ENCODE measurements at places on chromosomes 6 and 20.

DNA sequence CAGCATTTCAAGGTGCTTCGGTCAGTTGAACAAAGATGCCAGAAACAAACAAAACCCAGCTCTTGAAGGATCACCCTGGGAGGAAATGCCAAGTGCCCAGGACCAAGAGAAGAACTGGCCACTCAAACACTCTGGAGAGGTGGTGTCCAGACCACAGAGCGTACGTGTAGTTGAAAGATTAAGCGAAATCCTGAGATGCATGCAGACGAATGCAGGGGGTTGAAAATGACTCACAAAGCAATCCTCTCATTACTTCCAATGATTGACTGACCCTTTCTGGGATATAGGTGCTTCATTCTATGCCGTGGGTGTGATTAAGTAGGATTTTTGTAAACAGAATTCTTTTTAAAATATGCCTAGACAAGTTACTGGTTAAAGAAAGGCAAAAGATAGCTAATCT lies 71.5 kb upstream of the ATXN1 start:
- DNase-seq, result no peak

DNA sequence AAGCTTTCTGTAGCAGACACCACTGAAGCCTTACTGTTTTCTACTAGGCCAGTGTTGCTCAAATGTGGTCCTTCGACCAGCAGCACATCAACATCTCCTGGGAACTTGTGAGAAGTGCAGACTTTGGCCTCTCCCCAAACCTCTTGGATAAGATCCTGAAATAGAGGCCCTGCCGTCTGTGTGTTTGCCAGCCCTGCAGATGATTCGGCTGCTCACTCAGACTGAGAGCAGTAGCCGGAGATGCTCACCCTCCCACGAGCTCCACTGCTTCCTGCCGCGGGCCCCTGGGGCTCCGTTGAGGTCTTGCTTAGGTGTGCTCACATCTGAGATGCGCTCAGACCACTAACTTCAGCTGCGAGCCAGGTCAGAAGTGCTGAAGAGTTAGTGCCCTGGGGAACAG lies 129.5 kb upstream of the SSTR4 start:
- DNase-seq, result no peak

DNA sequence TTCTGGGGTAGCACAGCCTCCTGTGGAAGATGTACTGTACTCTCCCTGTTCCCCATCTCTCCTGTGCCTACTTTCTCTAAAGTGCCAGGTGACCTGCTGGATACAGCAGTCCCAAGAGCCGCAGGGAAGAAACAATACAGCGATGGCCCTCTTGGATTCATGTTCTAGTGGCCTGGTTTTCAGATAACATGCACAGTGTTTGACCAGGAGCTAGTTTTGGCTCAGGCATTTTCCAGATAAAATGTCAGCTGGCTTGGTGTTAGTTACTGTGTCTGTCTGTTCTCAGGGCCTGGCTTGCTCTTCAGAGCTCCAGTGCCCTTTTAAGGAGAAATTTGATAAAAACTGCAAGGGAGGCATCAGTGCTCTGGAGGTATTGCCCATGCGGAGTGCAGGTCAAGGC lies 41.3 kb downstream of the GABRR2 start:
- DNase-seq, result no peak

DNA sequence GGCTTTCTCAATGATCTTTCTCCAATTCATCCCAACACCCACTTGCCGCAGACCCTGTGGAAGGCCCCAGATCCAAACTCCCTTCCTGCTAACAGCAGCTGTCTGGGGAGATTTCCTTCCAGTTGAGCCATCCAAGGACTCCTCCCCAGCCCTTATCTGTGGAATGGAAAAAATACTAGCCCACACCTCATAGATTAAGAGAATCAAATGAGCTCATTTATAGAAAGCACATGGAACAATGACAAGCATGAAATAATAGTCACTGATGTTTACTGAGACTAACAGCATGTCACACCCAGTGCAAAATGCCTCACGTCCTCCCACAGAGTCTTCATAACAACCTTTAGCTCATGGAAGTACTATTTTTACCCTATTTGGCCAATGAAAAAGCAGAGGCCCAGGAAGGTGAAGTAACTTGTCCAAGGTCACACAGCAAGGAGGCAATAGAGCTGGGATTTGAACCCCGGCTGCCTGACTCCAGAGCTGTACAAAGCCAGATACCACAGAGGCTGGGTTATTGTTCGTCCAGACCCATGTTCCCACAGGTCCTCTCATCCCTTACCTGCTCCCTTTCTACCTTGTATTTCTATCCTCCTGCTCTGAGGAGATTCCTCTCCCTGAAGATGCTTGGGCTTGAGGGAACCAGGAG lies 23.4 kb upstream of the PTGIS start:
- no peak for DNase-seq

DNA sequence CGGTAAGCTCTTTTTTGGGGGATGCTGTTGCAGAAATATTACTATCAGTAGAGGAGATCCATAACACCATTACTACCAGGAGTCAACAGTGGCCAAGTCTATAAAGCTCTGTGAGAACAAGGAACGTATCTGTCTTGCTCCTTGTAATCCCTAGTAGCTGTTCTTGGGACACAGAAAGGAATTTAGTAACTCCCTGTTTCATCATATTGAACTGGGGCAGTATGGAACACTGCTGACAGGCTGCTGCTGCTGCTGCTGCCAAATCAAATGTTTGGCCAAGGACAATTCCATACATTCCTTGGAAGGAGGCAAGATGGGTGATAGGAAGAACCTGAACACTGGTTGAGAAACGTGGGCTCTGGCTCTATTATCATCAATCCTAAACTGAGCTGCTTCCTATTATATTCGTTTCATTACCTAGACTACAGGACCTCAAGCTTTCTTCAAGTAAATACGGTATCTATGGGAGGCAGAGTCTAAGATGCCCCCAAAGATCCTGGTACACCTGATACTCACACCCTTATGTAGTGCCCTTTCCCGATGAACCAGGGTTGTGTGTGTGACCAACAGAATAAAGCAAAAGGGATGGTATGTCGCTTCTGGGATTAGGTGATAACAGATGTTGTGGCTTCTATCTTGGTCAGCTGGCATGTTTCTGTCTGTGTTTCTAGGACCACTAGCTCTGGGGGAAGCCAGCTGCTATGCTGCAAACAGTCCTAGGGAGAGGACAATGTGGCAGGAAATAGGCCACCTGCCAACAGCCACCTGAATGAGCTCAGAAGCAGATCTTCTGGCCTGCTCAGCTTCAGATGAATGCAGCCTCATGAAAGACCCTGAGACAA lies 39.5 kb downstream of the ELOVL5 start:
- no peak for DNase-seq

DNA sequence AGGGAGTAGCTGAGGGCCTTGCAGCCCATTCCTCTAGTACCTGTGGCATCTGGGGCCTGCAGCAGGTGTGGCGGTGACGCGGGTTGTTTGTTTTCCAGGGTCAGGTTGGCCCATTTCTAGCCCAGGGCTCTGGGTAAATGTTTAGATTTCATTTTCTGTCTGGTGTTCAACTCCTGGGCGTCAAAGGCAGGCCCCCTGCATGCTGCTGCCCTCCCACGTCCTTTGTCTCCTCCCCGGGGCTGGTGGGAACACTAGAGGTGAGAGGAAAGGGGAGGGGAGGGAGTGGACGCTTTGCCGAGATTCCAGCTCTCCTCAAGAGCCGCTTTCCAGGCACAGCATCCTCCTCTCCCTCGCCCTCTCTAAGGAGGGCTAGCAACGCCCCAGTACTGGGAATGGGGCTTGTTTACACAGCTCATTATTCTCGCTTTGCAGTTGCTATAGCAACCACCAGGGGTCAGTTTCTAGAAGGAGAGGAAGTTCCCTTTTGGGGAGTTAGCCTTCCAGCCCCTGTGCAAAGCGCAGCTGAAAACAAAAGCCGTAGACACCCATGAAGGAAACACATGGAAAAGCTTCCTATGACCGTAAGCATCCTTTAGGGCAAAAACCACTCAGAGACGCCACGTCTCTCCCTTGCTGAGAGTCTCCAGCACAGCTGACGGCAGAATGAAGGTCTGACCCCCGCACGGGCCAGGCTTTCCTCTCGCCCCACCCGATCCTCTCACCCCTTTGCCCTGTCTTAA lies 170.6 kb downstream of the LY86 start:
- DNase-seq, result peak; percentile 60

DNA sequence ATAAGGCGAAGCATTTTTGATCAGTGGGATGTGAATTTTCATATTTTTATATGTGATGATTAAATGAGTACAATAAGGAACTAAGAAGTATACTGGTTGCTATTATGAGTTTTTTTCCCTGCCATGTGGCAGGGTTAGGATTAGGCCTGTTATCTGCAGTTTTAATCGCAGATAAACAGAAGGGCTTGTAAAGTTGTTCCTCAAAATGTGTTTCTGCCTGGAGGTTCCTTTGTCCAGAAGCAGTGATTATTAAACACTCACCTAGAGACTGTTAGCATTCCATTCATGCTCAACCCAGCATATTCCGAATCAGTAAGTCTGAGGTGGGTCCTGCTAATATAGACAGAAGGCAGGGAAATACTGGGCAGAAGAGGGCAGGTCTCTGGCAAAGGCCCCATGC lies 316.0 kb downstream of the CLIC5 start:
- no peak for DNase-seq

DNA sequence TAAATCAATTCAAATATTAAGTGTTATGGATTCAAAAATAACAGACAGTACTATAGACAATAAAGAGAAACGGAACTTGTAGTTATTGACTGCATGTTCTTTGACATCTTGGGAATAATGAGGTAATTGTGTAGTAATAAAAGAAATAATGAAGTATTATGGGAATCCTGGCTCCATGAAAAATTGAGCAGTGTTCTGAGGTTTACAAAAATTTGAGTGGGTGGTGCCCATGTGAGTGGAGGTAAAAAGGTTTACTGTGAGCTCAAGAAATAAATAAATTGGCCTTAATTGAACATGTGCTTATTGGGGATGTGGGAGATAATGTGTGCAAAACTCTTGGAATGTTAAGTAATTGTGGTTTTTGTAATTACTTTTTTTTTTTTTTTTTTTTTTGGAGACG lies 1013.7 kb upstream of the GJE1 start:
- no peak for DNase-seq

GRCh38 chr6:94446120-94446519 lies 1026.8 kb upstream of the EPHA7 start:
- DNase-seq, result peak; percentile 8

GRCh38 chr20:22924949-22925612 lies 110.0 kb upstream of the SSTR4 start:
- DNase-seq, result no peak

DNA sequence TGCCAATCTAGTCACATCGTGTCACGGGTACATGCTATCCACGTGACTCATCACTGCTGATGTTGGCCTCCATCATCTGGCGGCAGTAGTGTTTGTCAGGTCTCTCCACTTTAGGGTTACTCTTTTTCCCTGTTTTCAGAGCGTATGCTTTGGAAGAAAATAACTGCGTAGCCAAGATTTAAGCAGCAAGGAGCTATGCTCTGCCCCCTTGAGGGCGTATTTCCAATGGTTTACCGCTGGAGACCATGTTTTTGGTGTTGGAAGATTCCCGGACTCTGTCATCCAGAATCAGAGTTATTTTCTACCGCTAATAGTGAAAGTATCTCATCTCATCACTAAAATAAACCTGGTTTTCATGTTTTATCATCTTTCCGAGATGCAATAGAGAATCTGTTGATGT lies 306.5 kb downstream of the C6orf118 start:
- DNase-seq, result no peak

- DNase-seq, result peak; percentile 15
Observed at GRCh38 chr6:143803769-143804568, 39.2 kb upstream of the LTV1 start.

DNA sequence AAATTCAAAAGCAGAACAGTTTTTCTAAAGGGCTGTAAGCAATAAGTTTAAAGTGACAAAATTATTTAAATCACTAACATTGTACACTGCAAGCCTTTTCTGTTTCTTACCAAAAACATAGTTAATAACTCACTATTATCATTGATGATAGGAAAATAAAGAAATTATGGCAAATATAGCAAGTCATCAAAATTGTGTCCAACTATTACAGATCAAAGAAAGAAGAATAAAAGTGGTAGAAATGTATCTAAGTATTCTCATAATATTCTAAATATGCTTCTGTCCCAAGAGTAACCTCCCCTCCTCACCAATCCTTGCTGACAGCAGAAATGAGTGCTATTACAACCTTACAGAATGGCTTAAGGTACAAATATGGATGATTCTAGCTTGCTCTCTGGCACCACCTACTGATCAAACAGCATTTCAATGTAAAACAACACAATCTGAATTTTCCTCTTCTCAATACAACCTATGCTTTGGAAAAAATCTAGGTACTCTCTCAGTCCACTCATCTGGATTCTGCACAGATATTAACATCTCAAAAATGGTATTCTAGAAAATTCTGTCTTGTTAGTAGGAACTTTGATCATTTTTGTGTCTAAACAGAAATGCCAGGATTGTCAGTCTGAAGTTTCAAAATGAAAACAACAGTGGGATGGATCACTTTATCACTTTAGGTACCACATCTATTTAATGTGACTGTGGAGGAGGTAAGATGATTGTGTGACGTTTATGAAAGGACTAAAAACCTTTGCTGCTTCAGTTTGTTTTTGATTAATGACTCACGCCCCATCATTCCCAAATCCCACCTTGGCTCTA lies 40.9 kb downstream of the ZFP64 start:
- peak; percentile 36 for DNase-seq

DNA sequence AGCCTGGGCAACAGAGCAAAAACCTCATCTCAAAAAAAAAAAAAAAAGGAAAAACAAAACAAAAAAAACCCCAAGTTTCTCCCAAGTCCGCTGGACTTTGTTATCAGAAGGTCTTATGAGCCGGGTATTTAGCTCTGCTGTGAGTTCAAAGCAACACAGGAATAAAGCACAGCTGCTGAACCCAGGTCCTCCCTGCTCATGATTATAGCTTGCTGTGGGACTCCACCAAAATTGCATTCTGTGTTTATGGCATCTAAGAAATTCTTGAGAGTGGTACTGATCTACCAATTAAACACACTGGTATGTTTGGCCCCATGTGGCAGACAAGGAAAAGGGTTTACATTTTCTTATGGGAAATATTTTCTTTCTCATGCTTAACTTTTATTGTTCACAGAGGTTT lies 93.6 kb upstream of the NEDD9 start:
- no peak for DNase-seq

GRCh38 chr6:89321131-89321970 lies 6.3 kb upstream of the GABRR2 start:
- no peak for DNase-seq

DNA sequence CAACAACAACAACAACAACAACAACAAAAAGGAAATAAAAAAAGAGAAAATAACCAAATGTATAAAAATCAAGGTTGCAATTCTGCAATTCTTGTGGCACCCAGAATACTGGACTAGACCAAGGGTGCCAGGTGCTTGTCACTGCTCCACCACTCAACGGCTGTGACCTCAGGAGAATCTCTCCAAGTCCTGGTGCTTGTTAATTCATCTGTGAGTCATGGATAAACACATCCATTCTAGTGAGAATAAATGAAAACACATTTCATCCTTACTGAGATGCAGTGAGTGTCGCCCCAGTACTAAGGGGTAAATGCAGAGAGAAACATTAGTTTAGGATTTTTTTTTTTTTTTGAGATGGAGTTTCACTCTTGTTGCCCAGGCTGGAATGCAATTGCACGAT lies 32.0 kb downstream of the HLA-C start:
- no peak for DNase-seq

- no peak for DNase-seq
Observed at GRCh38 chr6:4382362-4382853, 247.0 kb upstream of the ECI2 start.

GRCh38 chr6:45630314-45630713 lies 252.6 kb upstream of the SUPT3H start:
- DNase-seq, result no peak

- DNase-seq, result no peak
Observed at GRCh38 chr6:142732790-142733189, 212.2 kb downstream of the HIVEP2 start.
